Right renal pelvis (tissue), 4 donors: ENCODE measurements at places on chromosomes 13 and 19. TPM values are rescaled to one million over a fixed set of nuclear protein-coding genes. Genes with fewer than 3 reads are reported as not detected.

- DNase-seq: no peak
Observed at GRCh38 chr13:33164331-33164730, 121.2 kb downstream of the STARD13 start.

DNA sequence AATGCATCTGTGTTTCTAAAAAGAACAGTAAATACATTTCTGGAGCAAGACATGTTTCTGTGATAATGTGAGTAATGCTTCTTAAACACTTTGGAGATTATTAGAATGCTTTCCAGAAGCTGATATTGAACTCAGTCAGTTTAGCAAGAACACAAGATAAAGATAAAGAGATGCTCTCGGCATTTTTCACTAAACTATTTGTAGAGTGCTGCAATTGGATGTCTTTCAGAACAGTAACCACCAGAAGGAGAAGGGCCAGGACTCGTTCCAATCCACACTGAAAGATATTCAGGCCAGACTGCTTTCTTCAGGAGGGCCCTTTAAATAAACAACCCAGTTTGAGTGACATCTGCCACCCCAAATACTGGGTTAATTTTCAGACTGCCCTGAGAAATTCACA, 456.0 kb downstream of the TBC1D4 start:
- no peak for DNase-seq

DNA sequence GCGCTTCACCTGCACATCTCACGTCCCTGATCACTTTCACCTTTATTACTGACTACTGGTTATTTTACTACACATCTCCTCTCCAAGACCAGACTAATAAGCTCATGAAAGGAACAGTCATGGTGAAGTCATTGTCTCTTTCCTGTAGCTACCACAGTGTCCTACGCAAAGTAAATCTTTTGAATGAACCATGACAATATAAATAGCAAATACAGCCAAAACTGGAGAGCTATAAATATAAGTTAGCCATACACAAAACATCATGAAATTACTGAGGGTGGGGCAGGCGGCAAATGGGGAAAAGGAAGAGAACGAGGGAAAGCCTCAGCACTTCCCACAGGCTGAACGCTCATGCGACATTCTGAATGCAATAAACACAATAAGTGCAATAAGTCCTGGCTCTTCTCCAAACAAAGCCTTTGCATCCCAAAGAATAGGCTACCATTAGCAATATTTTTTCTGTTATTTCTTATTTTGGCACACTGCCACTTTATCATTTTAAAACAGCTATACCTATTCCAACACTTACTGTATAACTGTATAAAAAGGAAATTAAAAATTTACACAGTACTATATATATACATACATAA, 62.5 kb downstream of the TUBGCP3 start:
- no peak for DNase-seq

Gene SGCG
- polyA plus RNA-seq: 5.2 TPM

DNA sequence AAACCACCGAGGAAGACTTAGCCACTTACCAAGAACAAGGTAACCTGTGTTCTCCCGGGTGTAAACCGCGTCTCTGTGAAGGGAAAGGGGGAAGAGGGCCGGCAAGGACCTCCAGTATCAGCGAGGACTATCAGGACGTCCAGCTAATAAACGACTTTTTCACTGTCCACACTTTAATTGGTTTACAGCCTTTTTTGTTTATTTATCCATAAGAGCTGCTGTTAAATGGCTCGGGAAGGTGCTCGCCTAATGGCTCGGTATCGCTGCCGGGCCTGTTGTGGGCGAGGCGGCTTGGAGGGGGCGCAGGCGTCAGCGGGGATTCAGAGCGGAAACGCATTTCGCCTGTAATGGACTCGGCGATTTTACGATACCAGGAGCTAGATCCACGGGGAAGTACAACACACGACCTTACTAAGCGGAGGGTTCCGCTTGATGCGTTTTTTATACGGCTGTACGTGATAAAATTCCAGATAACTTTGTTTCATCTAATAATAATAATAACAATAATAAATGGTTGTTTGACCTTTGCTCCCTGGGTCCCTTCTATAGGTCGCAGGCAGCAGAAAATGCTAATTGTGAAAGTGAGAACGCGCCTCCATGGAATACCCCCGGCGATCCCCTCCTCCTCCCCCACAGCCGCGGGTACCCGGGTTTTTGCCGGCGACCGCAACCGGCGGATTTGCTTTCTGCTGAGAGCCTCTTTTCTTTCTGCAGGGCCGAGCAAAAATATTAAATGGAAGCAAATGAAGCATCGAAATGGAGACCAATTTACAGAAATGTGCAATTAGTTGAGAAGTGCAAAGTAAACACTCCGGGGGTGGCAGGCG, 2.5 kb upstream of the PDX1 start:
- no peak for DNase-seq

Gene EID2B
- polyA plus RNA-seq: 4.8 TPM

- DNase-seq: no peak
Observed at GRCh38 chr19:37867831-37868230, 38.6 kb downstream of the WDR87 start.

Gene PEX11G
- polyA plus RNA-seq: 5.5 TPM
